Globus pallidus (tissue), 1 donor: ENCODE measurements at places on chromosomes 7 and 10.

- DNase-seq = no peak
Observed at GRCh38 chr10:28721318-28721951, 44.1 kb downstream of the BAMBI start.

GRCh38 chr10:14399641-14400040, 68.9 kb upstream of the FRMD4A start:
- no peak for DNase-seq

DNA sequence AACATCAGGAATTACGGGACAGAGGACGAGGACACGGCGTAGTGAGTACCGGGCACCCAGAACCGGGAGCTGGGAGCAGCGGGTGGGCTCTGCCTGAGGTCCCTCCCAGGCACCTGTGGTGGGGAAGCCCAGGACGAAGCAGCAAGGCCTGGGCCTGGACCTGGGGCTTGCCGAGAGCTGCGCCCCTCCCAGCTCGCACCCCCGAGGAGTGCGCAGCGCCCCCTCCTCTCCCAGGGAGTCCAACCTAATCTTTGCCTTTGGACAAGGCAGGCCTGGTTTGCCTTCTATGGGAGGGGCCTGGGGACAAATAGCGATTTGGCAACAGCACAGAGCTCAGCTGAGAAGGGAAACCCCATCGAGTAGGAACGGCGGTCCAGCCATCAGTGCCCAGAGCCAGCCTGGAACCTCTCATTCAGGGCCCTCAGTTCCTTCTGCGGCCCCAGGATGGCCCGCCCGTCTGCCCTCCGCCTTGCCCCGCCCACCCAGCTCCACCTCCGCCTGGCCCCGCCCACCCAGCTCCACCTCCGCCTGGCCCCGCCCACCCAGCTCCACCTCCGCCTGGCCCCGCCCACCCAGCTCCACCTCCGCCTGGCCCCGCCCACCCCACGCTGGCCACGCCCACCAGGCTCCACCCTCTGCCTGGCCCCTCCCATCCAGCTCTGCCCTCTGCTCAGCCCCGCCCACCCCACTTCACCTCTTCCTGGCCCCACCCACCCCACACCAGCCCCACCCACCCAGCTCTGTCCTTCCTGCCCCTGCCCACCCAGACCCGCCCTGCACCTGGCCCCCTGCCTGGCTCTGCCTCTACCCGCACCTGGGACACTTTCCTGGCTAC, 32.5 kb upstream of the KNDC1 start:
- DNase-seq = no peak

GRCh38 chr10:102120142-102120990, at the start of gene LDB1:
Gene LDB1 (minus strand): TSS chr10:102120368. CDS start chr10:102120110, 258 bp downstream.
- DNase-seq = peak; percentile 92

- DNase-seq = no peak
Observed at GRCh38 chr7:103003004-103003403, 71.6 kb downstream of the FBXL13 start.

- no peak for DNase-seq
Observed at GRCh38 chr7:1090686-1091643, 3.1 kb downstream of the GPER1 start.

GRCh38 chr10:115861864-115862263, 411.1 kb downstream of the GFRA1 start:
- no peak for DNase-seq

- DNase-seq = no peak
Observed at GRCh38 chr7:2321020-2321419, 6.8 kb upstream of the SNX8 start.
